ENCODE measurements at places on chromosomes 1 and 21.

DNA sequence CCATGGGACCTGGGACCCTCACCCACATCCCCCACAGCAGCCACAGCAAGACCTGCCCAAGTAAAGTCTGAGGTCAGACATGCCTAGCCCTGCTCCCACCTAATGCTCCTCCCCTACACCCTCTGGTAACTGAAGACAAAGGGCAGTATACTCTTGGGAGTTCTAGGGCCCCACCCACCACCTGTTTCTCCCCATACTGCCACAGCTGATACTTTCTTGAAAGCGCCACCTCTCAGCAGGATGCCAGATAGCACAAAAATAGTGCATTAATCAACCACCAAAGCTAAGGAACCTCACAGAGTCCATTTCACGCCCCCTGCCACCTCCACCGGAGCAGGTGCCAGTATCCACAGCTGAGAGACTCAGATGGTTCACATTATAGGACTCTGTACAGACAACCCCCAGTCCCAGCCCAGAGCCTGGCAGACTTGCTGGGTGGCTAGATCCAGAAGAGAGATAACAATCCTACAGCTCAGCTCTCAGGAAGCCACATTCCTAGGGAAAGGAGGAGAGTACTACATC, 238.1 kb downstream of the LRRC40 start:
- no peak for DNase-seq

- DNase-seq: no peak
Measured at GRCh38 chr1:8017495-8018197, 8.5 kb downstream of the ERRFI1 start.

- DNase-seq: no peak
Measured at GRCh38 chr1:220457957-220458609, 69.9 kb upstream of the MARK1 start.

DNA sequence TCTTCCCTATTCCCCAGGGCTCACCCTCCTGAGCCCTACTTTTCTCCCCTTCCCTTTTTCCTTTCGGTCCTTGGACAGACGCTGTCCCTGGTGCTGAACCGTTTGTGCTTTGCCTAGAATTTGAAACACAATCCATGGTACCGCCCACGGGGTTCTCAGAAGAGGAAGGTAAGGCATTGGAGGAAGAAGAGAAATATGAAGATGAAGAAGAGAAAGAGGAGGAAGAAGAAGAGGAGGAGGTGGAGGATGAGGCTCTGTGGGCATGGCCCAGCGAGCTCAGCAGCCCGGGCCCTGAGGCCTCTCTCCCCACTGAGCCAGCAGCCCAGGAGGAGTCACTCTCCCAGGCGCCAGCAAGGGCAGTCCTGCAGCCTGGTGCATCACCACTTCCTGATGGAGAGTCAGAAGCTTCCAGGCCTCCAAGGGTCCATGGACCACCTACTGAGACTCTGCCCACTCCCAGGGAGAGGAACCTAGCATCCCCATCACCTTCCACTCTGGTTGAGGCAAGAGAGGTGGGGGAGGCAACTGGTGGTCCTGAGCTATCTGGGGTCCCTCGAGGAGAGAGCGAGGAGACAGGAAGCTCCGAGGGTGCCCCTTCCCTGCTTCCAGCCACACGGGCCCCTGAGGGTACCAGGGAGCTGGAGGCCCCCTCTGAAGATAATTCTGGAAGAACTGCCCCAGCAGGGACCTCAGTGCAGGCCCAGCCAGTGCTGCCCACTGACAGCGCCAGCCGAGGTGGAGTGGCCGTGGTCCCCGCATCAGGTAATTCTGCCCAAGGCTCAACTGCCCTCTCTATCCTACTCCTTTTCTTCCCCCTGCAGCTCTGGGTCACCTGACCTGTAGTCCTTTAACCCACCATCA, 10.4 kb downstream of the BCAN start:
- DNase-seq: no peak

DNA sequence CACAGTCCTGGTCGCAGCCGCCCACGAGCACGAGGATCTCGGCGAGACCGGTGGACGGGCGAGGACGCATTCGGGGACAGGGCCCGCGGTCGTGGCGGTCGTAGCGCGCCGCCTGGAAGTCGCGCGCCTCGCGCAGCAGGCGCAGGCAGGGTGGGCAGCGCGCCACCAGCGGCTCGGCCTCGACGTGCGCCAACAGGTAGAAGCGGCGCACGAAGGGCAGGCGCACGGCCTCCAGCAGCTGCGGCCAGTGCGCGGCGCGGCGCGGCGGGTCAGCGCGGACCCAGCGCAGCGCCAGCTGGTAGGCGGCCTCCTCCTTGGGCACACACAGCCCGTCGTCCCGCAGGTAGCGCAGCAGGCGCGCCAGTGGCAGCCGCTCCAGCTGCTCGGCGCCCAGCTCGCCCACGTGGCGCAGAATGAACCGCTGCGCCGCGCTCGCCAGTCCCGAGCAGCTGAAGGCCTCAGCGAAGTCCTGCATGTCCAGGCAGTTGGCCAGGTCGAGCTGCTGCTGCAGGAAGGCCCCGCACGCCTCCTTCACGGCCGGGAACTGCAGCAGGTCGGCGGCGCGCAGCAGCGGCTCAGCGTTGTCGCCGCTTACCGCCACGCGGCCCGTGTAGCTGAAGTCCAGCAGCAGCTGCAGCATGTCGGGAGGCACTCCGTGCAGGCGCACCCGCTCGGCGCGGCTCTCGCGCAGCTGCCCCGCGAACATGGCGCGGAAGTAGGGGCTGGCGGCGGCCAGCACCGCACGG, 573 bp downstream of the KLHL21 start:
- DNase-seq: no peak

GRCh38 chr1:214282630-214283242, 1.8 kb downstream of the SMYD2 start:
- no peak for DNase-seq

DNA sequence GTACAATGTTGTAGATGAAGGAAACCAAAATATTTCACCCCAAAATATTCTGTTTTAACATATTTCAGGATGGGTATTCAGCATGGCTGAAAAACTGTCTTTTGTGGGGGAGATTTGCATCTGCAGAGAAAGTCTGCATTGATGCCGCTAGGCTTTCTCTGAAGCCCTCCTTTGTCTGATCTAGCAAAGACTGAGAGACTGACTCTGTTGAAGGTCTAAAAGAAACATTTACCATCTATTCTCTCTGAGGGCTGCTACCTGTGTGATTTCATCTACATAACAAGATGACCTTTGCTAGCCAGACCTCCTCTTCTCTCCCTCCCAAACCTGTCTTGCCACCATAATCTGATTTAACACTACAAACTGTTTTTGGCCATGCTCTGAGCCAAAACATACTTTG, 12.4 kb upstream of the MT1HL1 start:
- DNase-seq: no peak

Measured in hematopoietic multipotent progenitor cell (in vitro differentiated cells).